Activated T-cell treated with anti-CD3 and anti-CD28 coated beads, Interleukin-2, amount 50 U/mL, for 1 hour (primary cell): ENCODE measurements at places on chromosomes 3 and 15.
A peak's percentile ranks its signal among the peaks of the same experiment; 100 is the strongest.

DNA sequence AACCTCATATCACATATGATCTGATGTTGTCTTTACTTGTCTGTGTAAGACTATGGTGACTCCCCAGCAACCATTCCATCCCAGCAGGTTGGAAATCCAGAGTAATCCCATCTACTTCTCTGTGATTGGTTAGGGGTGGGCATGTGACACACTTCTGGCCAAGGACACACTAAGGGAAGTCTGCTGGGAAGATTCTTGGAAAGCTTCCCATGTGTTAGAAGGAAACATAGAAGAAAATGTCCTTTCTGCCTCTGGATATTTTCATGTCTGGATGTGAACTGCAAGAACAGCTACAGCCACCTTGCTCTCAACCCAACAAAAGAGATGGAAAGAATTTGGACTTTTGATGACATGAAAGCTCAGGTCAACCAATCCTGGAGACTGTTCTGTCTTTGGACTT, 2.6 kb upstream of the UBE2Q2 start:
- no peak for DNase-seq

- DNase-seq, result no peak
These were observed 72.1 kb downstream of the FOXP1 start for GRCh38 chr3:71511446-71511845.

GRCh38 chr3:124248471-124249028, 256.6 kb upstream of the ROPN1 start:
- no peak for DNase-seq

DNA sequence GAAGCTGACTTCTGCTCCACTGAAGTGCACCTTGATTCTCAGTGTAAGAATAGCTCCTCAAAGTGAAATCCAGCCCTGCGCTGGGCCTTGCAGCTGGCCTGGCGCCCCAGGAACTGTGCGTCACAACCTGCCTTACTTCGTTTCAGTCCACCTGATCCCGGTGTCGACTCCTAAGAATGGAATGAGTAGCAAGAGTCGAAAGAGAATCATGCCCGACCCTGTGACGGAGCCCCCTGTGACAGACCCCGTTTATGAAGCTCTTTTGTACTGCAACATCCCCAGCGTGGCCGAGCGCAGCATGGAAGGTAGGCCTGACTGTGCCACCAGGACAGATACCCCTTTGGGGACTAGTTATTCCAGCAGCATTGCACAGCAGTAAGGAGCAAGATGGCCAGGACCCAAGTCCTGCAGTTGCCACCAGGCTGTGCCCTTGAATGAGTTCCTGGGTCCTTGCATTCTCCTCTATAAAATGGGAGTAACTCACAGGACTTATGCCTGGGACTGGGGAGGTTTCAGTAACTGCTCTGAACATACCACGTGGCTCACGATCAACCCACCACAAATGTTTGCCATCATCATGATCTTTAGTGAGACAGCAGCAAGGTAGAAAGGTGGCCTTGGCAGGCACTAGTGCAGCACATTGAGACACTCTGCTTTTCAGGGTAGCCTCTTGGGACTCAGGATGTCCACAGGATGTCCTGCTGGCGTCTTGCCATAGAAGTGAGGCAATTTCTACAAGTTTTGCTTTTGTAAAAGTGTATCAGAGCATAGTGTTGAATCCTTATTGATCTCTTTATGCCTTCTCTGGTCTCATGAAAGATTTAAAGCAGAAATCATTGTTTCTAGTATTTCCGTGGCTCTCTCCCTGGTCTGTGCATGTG, 46.8 kb downstream of the PXYLP1 start:
- no peak for DNase-seq

GRCh38 chr3:160052385-160053047, 63.9 kb downstream of the IL12A start:
- no peak for DNase-seq

DNA sequence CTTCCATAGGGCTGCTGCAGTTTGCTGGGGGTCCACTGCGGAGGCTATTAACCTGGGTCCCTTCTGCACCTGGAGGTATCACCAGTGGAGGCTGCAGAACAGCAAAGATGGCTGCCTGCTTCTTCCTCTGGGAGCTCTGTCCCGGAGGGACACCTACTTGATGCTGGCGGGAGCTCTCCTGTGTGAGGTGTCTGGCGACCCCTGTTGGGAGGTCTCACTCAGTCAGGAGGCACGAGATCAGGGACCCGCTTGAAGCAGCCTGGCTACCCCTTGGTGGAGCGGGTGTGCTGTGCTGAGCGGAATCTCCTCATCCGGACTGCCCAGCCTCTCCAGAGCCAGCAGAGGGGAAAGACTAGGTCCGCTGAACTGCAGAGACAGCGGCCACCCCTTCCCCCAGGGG, 56.0 kb upstream of the CTXND1 start:
- no peak for DNase-seq

- DNase-seq, result no peak
These were observed 151.1 kb downstream of the PGPEP1L start for GRCh38 chr15:98856532-98856907.

DNA sequence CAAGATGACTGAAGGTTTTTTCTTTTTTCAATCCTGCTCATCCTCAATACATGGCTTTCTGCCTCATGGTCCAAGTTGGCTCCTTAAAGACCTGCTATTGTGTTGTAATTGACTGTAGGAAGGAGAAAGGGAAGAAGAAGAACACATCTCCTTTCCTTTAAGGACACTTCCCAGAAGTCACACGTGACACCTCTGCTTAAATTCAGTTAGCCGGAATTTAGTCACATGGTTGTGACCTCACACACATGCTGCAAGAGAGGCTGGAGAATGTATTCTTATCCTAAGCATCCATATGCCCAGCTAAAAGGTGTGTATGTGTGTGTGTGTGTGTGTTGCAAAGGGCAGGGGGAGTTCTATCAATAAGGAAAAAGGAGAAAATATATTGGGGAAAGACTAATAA, 185.8 kb upstream of the IL12A start:
- no peak for DNase-seq

DNA sequence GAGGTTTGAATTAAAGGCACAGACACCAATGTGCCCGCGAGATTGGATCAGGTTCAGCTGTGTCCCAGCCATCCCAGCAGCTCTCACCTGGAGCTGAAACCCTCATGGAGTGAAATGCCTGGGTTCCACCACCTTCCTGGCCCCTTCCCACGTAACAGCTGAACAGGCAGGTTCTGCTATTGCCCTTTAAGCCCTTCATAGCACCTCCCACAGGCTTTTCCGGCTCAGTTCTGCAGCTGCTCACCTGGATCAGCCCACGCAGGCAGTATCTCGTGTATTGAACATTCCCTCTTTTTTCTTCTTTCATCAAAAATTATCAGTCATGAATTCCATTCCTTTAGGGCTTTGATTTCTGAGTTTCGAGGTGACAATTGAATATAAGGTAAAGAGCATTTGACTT, 129.8 kb downstream of the SLC9A9 start:
- no peak for DNase-seq

DNA sequence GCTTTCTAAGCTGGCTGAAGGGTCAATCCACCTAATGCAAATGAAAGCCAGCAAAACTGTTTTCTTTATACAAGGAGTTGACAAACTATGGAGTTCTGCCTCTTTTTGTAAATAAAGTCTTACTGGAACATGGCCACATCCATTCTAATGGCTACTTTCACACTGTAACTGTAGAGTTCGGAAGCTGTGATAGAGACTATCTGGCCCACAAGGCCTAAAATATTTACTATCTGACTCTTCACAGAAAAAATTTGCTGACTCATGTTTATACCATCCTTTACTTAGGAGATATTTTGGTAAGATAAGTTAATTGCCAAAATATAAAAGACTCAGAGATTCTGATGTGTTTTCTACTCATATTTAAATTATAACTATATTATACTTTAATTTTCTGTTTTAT, 93.7 kb upstream of the GK5 start:
- no peak for DNase-seq

- DNase-seq, result peak; percentile 57
These were observed 57.0 kb downstream of the IQSEC1 start for GRCh38 chr3:13016083-13016720.

- DNase-seq, result no peak
These were observed 210.6 kb upstream of the ZPLD1 start for GRCh38 chr3:102224171-102224570.

DNA sequence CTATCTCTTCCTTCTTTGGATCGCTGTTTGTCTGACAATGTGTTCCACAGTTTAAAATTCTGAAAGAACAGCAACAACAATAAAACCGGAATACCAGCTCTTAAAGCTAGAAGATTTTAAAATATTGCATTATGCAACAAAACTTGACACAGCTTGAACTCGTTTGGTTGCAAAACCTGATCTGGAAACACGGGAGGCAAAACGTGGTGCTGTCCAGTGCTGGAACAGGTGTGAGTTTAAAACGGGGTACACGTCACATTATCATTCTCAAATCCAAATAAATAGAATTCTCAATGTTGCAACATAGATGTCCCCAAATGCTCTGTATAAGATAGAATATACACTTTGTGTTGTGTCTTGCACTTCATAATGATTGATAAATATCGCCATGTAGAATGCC, 110.9 kb upstream of the LYSMD4 start:
- DNase-seq, result no peak

- DNase-seq, result no peak
These were observed 97.9 kb downstream of the RORA start for GRCh38 chr15:61130950-61131942.

- no peak for DNase-seq
These were observed 11.6 kb upstream of the SPSB4 start for GRCh38 chr3:141039589-141039988.

DNA sequence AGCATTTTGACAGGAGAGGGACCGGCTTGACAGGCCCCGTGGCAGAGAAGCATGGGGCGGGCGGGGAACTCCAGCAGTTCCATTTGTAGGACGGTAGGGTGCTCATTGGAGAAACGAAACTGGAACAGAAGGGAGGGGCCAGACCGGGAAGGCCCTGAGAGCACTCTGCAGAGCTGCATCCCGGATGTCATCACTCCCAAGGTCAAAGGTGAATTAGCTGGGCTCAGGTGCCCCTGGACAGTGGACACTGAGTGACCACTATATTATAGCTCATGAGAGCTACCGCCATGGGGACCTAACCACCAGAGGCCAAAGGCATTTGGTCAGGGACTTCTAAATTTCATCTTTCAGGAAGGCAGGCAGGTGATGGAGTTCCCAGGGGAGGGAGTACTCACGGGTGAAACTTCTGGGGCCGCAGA, 7.3 kb downstream of the CSRNP1 start:
- no peak for DNase-seq

- peak; percentile 29 for DNase-seq
These were observed 13.1 kb upstream of the PLA2G4D start for GRCh38 chr15:42107473-42107872.

DNA sequence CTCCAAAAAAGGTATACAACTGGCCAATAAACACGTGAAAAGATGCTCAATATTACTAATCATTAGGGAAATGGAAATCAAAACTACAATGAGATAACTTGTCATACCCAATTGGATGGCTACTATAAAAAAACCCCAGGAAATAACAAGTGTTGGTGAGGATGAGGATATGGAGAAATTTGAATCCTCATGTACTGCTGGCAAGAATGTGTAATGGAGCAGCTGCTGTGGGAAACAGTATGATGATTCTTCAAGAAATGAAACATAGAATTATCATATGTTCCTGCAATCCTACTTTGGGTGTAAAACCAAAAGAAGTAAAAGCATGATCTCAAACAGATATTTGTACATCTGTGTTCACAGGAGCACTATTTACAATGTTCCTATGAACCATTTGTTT, 67.4 kb downstream of the RPLP1 start:
- DNase-seq, result no peak

- DNase-seq, result no peak
These were observed 17.5 kb upstream of the FNDC3B start for GRCh38 chr3:172021859-172022258.

GRCh38 chr3:136330900-136331299, 80.8 kb downstream of the PCCB start:
- no peak for DNase-seq

GRCh38 chr3:94909726-94910125, 846.9 kb downstream of the NSUN3 start:
- no peak for DNase-seq

DNA sequence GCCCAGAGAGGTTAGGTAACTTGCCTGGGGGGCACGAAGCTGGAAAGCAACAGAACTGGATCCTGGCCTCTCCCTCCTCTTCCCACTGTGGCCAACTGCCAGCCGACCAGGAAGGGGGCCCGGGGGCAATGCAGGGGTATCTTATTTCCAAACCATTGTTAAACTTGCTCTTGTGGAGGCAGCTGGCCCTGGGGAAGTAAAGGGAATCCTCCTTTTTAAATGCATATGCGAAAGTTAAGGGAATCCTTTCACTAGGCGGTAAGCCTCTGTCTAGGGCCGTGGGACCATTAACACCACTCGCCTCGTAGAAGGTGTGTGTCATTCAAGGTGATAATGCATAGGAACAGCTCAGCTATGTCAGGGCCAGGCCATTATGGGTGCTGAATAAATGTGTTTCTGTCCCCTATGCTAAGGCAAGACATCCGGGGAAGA, 68.6 kb downstream of the ST6GAL1 start:
- DNase-seq, result no peak

GRCh38 chr3:130688697-130689470, 57.7 kb downstream of the PIK3R4 start:
- no peak for DNase-seq

- DNase-seq, result no peak
These were observed 193.9 kb downstream of the UBE3A start for GRCh38 chr15:25244731-25245585.

GRCh38 chr15:74604983-74605794, 10.4 kb upstream of the CLK3 start:
- DNase-seq, result no peak

DNA sequence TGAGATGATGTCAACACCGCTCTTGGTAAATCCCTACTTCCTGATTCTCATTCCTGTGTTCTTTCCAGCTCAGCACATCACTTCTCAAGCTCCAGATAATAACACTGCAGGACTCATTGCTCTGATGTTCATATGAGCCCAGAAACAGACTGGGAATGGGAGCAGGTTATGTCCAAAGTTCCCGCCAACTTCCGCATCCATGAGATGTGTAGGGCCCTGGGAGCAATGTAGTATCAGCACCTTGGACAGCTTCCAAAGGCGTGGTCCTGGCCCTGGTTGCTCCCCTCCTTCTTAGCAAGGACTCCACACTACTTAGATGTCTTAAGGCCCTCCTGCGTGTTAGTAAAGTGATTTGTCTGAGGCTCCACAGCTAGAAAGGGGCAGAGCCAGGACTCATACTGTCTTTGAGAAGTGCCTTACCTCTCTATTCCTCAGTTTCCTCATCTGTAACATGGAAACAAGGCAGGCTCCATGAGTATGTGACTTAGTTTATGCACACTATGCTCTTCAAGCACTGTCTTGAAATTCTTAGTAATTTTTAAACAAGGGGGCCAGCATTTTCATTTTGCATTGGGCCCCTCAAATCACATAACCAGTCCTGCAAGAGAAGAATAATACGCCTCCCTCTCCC, 27.9 kb upstream of the SLC6A1 start:
- DNase-seq, result no peak

- peak; percentile 32 for DNase-seq
These were observed 23.5 kb downstream of the DRD3 start for GRCh38 chr3:114155370-114155821.

GRCh38 chr15:90620379-90621067, 90.8 kb downstream of the CRTC3 start:
- DNase-seq, result peak; percentile 24

GRCh38 chr3:144229330-144229729, 257.7 kb downstream of the DIPK2A start:
- DNase-seq, result no peak
